NCI-H69 (cell line): ENCODE measurements at places on chromosomes 13 and 19.

- no peak for DNase-seq
Measured at GRCh38 chr13:106548064-106548696, 12.7 kb upstream of the EFNB2 start.

- DNase-seq: no peak
Measured at GRCh38 chr13:47747901-47748300, 253.2 kb downstream of the SUCLA2 start.

DNA sequence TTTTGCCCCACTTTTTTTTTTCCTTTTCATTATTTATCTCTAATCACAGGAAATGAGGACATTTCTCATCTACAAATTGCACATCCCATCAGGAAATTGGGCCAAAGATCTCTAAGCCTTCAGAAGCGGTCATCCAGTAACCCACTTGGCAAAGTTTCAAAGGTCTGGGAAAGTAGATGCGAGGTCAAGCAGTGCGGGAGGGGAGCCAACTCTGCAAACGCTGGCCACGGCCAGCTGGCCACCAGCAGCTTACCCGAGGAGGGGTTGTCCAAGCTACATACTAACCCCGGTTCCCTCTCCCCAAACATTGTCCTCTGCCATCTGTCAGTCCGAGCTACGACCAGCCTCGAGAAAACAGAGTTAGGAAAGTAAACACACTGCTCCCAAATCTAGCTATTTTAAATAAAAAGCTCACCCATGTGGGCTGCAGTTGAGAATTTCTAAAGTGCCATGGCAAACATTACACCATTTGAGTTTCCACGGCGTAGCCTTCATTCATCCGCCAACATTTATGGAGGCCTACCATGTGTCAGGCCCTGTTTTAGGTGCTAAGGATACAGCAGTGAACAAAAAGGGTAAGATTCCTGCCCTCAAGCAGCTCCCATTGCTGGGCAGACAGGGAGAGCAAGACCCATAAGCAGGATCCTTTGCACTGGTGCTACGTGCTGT lies 11.5 kb downstream of the FFAR2 start:
- DNase-seq: no peak

DNA sequence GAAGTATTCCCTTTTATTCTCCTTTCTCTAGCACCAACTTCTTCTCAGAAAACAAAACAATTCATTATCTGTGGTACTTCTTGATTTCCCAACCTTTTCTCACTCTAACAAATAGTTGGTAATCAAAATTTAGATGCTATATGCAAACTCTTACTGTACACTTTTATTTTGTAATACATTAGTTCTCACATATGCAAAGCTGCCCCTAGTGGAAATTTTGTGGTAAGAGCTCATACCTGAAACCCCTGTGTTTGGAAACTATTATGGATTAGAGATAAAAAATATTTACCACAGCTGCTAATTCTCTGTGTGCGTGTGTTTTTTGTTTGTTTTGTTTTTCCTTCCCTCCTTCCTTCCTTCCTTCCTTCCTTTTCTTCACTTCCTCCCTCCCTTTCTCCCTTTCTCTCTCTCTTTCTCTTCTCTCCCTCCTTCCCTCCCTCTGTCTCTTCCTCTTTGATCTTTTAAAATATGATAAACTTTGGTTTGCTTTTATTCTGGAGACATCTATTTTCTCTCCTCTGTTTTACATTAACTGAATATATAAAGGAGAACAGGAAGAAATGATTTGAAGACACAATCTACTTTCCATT lies 537.4 kb downstream of the SLITRK6 start:
- DNase-seq: peak; percentile 34

DNA sequence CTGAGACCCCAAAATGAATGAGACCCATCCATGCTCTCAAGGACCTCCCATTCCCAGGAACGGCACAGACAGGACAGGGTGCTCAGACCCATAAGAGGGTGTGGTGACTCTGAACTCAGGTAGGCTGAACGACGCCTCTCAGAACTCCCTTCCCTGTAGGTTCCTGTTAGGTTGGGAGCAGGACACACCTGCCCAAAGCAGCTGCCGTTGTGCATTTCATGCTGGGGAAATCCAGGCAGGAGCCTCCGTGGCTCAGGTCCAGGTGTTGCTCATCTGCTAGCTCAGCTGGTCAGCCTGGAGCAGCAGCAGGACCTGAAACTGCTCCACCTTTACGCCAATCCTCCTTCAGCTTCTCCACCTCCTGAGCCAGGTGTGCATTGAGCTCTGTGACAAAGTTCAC lies 19.1 kb upstream of the TEX101 start:
- peak; percentile 85 for DNase-seq

GRCh38 chr13:29125191-29125933 lies 305.2 kb downstream of the MTUS2 start:
- DNase-seq: no peak

DNA sequence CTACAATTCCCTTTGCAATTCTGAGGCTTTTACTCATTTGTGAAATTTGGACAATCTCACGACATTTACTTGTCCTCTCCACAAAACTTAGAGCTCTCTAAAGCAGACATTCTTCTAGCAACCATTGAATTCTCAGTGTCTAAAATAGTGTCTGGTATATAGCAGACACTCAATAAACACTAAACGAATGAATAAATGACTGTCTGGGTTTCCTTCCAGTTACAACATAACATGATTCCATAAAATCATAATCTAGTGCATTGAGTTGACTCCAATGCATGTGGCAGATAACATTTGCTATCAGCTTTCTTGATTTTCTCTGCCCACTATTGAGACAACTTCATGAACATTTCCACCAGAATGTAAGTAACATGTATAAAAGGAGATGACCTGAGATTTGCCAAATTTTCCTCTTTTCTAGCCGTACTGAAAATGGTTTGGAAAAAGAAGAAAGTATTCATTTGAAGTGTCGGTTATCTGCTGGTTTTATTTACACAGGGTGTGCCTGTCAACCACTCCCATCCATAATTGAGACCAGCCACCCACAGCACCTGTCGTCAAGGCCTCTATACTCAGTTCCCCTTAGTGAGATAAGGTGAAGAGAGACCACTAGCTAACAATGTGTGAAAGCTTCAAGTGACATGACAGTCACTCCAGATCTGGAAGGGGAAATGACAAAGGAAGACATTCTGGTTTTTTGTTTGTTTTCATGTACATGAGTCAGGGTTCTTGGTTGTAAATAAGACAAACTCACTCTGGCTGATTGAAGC lies 4.8 kb upstream of the SERP2 start:
- peak; percentile 59 for DNase-seq

GRCh38 chr13:29730253-29730652 lies 120.2 kb downstream of the UBL3 start:
- DNase-seq: no peak

DNA sequence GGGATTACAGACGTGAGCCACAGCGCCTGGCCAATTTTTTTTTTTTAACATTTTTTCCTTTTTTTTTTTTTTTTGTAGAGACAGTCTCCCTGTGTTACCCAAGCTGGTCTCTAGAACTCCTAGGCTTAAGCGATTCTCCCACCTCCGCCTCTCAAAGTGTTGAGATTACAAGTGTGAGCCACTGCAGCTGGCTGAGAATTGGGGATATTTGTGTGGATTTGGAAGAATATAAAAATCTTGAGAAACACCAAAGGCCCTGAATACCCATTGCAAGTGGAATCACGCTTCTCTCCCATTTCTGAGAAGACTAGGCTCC lies 79.9 kb upstream of the ABCC4 start:
- no peak for DNase-seq

GRCh38 chr19:1769645-1769985 lies 16.3 kb downstream of the ONECUT3 start:
- DNase-seq: no peak
